ENCODE measurements at places on chromosomes 5 and 9. TPM values are rescaled to one million over a fixed set of nuclear protein-coding genes. Genes with fewer than 3 reads are reported as not detected.

The FXN gene
- 5.6 TPM for total RNA-seq

DNA sequence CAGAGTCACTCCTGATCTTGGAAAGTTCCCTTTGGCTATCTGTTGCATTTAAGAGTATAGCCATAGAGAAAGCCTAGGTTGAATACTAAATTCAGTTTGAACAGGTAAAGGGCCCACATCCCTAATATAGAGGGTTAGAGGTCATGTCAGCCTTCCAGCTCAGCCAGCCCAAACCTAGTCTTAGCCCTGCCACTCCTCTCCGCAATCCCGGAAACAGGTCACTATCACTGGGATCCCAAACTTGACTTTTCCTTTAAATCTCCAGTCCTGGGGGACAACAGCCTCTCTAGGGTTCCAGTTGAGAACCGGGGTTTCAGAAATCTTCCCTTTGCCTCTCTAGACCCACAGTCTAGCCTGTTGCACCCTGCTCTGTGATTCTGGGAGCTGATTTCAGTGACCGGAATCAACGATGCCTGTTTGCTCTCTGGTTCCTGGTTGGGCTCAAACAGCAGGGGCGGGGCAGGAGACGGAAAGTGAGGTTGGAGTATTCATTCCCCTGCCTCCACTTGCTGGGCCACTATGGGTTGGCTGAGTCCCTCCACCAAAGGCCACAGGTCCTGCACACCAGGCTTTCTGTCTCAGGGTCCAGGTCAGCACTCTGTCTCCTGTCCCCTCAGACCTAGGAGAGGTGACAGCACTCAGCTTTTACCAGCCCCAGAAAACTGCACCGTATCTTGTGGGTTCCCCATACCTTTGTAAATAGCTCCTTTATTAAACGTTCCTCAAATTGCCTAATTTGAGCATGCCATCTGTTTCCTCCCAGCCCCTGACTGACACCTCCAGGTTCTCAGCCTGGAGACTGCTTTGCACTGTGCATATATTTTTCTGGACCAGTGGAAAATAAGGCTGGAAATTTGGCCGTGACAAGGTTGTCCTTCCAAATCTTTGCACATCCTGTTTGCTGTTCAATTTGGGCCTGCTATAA, 23.8 kb upstream of the CPEB4 start:
- peak; percentile 89 for DNase-seq

GRCh38 chr9:80811656-80812055, 877.7 kb downstream of the TLE1 start:
- DNase-seq = no peak

DNA sequence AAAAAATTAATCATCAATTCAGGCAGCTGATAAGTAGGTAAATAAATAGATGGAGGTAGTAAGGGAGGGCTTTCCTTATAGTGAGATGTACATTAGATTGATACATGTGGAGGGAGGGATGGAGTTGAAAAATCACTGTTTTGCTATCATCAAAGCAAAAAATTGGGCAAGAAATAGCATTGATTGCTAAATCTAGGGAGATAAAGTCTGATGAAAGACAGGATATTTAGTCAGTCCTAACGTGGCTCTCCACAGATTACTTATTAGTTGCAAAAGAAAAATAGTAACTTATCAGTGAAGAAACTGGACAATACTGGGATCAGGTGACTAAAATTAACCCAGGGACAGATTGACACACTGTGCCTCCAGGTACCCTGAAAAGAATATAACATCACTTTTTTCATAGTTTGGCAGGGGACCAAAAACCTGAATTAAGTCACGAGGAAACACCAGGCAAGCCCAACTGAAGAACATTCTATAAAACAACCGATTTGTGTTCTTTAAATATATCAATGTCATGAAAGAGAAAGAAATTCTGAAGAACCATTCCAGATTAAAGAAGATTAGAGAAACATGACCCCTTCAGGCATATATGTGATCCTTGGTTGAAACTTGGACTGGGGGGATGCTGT, 27.1 kb upstream of the GOLPH3 start:
- no peak for DNase-seq

DNA sequence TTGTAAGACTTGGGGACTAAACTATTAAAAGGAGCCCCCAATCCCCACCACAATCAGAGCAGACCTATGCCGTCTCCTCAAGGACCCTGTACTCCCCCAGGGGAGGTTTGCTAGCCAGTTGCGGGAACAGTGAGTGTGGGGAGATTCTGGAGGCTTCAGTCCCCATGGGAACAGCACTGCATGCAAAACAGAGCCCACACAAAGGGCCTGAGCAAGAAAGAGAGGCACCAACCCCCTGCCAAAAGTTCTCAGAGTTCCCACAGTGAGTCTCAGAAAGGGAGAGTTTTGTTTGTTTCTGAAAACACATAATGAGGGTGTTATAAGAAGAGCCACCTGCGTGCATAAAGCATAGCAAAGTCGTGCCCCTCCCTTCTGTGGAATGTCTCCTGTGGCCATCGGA, 56.6 kb downstream of the CFAP90 start:
- DNase-seq = no peak

DNA sequence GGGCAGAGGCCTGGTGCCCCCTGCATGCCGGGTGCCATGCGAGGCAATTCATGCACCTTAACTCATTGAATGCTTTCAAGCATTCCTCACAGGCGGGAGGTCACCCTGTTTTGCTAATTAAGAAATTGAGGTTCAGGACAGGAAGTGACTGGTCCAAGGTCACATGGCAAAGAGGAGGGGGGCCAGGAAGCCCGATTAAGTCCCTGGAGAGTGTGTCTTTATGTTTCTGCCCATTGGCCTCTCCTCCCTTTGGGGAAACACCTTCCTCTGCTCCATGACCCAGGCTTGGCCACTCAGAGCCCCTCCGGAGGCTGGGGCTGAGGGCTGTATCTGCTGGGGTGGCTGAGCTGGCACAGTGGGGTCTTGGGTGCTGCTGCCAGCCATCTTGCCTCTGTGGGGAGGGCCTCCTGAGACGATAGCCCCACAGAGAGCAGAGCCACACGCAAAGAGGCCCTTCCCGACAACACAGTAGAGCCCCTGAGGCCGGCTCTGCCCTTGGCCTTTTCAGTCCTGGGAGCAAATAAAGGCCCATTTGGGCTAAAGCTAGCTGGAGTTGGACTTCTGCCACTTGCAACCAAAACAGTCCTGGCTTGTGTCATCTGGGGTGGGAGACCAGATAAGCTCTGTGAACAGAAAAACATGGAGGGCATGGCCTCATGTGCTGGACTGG, 90.8 kb upstream of the NEURL1B start:
- no peak for DNase-seq

The GABRA1 gene
- not detected for total RNA-seq

DNA sequence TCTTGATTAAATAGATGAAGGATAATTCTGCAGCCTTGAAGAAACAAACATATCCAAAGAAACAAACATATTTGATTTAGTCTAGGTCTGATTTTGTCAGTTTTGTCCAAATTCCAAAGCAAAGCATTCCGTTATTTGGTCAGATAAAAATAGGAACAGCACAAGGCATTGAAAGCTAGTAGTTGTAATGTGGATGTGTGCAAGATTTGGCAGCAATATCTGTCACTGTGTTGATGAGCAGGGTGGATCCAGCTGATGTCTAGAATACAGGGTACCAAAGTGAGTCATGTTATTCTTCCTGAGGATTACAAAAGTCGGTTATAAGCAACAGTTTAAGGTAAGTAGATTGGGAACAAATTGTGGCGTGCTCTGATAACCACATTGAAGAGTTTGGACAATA, 69.3 kb upstream of the PLPPR1 start:
- DNase-seq = no peak

The DDX4 gene
- not detected for total RNA-seq

- no peak for DNase-seq
Measured at GRCh38 chr5:159645179-159645846, 271.0 kb upstream of the ADRA1B start.

GRCh38 chr5:127561254-127561653, 43.8 kb downstream of the PRRC1 start:
- no peak for DNase-seq

- no peak for DNase-seq
Measured at GRCh38 chr5:106459541-106459940, 1211.2 kb downstream of the EFNA5 start.

DNA sequence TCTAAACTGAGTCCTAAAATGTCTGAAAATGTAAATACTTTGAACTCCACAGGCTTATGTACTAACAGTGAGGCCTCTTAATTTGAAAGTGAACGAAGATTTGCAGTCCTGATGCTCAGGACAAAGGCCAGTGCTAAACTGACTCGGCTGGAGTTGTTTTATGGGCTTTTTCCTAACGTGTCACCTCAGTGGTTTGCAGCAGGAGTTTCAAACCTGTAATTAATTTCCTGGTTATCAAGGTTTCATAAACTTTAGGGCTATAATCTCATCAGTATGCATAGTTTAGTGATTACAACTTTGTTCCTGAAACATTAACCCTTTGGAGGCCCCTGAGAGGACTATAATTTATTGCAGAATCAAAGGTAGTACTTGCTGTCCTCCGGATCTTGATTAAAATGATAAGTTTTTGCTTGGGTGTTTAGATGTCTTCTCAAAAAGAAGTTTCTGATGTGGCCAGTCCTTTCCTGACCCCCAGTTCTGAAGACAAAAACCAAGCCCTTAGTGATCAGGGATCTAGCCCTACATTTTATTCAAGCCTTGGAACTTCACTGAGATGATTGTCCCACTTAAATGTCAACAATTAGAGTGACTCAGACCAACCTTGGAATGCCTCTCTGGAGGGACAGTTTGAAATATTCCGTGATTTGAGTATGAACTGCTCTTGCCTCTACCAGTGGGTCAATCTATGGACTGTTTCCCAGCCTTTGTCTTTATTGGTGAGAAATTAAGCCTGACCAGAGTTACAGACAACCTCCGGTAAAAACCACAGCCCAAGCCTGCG, 11.1 kb upstream of the S100Z start:
- peak; percentile 15 for DNase-seq
